Keratinocyte (primary cell): ENCODE measurements at places on chromosomes 7 and 10. TPM values are rescaled to one million over a fixed set of nuclear protein-coding genes. Genes with fewer than 3 reads are reported as not detected.

RBP3 gene
- not detected in 3 replicates for polyA plus RNA-seq

RAMP3 gene
- polyA plus RNA-seq: not detected in 3 replicates

CYP2C19 gene
- polyA plus RNA-seq: 0.03 TPM in 1 of 3 replicates, not detected in the others

PNLIP gene
- not detected in 3 replicates for polyA plus RNA-seq

LBX1 gene
- not detected in 3 replicates for polyA plus RNA-seq

ADRA2A gene
- 0.01 TPM in 1 of 3 replicates, not detected in the others for polyA plus RNA-seq

CH25H gene
- polyA plus RNA-seq: 0.05 to 0.37 TPM in 2 of 3 replicates, not detected in the other

CPA2 gene
- polyA plus RNA-seq: 0.33 to 0.41 TPM (median 0.36 TPM) in 3 replicates
